Pons (tissue), 1 donor: ENCODE measurements at places on chromosomes 7 and 10.

GRCh38 chr7:11952972-11953371 is 121.0 kb upstream of the THSD7A start:
- no peak for DNase-seq

DNA sequence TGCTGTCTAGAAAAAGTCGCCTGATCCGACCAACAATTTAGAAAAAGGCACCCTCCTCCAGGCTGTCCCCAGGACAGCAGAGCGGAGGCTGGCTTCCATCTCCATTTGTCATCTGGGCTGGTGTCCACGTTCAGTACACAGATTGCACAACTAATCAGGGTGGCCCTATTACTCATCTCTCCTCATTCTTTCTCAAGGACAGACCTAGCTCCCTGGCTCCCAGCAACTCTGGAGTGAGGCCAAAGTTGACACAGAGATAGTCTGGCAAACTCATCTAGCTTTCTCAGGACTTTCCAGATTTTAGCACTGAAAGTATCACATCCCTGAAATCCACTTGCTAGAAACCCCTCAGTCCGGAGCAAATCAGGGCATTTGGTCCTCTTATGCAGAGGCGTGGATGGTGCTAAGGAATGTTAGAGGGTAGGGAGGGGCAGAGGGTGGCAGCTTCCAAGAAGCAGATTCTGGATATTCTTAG is 75.1 kb downstream of the DNAH11 start:
- DNase-seq: no peak

- DNase-seq: no peak
Observed at GRCh38 chr10:109953766-109954165, 30.5 kb upstream of the XPNPEP1 start.

DNA sequence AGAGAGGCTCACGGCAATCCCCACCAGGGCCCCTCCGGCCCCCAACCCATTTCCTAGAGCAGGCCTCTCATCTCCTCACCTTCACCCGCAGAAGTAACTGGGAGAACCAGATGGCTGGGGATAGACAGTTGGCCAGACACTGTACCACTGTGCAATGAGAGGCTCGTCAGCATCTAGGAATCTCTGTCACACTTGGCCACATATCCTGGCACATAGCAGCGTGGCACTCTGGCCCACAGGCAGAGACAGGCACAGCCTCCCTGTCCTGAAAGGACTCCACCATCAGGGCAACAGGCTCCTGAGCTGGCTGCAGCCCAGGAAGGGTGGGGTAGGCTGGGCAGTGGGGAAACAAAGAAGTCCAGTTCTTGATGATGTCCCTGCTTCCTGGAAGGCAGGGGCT is 45.8 kb downstream of the C10orf143 start:
- no peak for DNase-seq

- peak; percentile 72 for DNase-seq
Observed at GRCh38 chr10:71319042-71319799, at the start of gene SLC29A3. SLC29A3 (plus strand) TSS chr10:71319259; CDS start chr10:71319310, 51 bp downstream.

DNA sequence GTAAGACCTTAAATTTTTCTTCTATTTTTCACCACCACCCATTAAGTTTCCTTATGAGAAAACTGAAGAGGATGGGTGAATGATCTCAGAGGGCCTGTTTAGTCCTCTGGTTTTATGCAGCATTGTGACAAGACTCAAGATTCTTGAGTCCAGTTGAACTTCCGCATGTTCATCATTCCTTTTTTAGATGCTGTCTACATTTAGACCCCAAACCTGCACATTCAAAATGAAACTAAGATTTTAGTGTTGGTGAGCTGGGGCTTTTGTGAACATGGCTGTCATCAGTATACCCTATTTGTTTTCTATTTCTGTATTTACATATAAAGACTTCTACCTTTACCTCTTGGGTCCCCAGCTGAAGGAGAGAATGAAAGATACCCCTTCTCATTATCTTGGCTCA is 31.1 kb downstream of the NET1 start:
- DNase-seq: no peak

- DNase-seq: peak; percentile 8
Observed at GRCh38 chr10:131242007-131242406, 69.5 kb downstream of the TCERG1L start.

DNA sequence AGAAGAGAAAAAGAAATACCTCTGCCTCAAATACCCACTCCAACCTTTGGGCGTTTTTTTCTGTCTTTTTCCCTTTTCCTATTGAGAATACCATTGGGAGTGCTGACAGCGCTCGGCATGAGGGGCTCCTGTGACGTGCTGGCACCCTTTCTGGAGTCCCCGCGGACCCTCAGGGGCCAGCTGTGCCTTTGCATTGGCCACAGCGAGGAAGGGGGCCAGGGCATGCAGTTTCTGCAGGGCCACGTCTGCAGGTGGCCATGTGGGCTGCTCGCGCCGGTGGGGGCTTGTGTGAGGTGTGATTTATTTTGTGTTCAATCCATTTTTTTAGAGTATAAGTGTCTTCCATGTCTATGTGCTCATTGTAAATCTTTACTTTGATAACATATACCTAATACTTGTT is 57.4 kb downstream of the INPP5A start:
- no peak for DNase-seq

GRCh38 chr7:151601521-151602305 is 82.0 kb upstream of the RHEB start:
- DNase-seq: no peak

DNA sequence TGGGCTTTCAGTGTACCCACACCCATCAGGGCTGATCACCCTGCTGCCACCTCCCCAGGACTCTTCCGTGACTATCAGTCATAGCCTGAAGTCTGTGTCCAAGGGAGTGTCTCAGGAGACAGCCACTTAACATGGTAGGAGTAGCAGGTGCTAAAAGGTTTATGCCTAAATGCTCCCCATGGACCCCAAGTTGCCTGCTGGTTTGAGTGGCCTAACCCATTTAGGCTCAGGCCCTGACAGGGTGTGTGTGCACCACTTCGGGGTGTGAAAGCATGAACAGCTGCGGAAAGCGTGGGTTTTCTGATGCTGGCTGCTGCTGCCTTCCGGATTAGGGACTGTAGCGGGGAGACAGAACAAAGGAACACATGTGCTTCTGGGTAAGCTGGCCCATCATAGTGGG is 93.2 kb upstream of the SAMD8 start:
- no peak for DNase-seq

DNA sequence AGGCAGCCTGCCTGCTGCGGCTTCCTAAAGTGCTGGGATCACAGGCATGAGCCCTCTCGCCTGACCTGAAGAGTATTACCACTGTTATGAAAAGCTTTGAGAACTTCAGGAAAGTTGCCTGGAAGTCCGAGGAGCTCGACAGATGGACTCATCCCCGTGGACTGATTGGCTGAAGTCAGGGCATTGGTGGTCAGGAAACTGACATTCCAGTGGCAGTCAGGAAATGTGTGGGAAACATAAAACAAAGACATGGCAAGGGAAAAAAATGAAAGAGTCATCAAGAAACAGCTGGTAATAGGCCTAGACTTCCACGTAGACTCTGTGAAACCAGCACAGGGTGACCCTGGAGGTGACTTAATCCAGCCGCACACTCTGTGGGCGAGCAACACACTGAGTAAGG is 123.3 kb downstream of the CDH23 start:
- DNase-seq: no peak

GRCh38 chr7:95725205-95725604 is 47.1 kb upstream of the DYNC1I1 start:
- peak; percentile 35 for DNase-seq

DNA sequence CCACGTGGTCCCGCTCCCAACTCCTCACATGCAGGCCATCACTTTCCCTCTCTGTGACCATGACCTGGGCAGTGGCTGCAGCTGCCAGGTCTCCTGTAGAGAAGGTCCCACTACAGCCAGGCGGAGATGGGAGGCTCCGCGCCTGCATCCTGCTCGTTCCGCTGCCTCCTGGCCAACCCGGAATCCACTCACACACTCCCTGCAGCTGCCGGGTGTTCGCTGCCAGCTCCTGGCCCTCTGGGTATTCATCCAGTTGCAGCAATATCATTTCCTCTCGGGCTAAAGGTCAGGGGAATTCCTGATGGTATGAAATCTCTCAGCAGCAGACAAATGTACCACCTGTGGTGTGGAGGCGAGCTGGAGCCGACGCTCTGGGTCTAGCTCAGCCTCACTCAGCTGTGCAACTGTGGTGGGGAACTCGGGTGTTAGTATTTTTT is 65.7 kb downstream of the TLL2 start:
- no peak for DNase-seq

GRCh38 chr10:118723466-118723865 is 31.3 kb downstream of the CACUL1 start:
- DNase-seq: no peak

DNA sequence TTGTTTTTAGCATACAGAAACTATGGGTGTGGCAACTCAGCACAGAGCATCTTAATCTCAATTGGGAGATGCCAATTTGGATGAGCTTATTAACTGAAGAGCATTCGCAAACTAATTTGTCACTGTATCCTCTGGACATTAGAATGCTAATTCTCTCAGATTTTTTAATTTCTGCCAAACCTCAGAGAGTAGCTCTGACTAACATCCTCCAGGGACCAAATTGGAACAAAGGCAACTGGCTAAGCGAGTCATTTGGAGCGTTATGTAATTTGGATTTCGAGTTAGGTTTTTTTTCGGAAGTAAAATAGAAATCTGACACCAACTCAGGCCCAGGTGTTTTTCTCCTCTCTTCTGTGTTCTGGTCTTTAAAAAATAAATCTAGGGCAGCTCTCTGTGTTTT is 201.9 kb downstream of the BMPER start:
- DNase-seq: no peak

GRCh38 chr7:42236266-42236975 is 588 bp downstream of the GLI3 start:
- DNase-seq: no peak

DNA sequence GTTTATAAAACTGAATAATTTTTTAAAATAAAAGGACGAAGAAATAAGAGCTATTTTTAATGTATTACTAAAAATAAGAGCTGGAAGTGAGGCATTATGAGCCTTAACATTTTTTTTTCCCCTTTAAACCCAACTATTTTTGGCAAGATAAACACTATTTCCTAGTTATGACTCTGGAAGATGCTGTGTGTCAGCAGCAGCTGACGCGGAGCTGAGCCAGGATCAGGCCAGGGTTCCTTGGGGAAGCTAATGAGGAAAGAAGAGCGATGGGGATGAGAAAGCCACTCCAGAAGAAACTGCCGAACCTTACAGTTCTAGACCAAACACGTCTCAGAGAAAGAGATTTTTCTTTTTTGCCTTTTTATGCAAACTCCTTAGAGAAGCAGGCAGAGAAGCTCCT is 85.9 kb downstream of the USP6NL start:
- no peak for DNase-seq

DNA sequence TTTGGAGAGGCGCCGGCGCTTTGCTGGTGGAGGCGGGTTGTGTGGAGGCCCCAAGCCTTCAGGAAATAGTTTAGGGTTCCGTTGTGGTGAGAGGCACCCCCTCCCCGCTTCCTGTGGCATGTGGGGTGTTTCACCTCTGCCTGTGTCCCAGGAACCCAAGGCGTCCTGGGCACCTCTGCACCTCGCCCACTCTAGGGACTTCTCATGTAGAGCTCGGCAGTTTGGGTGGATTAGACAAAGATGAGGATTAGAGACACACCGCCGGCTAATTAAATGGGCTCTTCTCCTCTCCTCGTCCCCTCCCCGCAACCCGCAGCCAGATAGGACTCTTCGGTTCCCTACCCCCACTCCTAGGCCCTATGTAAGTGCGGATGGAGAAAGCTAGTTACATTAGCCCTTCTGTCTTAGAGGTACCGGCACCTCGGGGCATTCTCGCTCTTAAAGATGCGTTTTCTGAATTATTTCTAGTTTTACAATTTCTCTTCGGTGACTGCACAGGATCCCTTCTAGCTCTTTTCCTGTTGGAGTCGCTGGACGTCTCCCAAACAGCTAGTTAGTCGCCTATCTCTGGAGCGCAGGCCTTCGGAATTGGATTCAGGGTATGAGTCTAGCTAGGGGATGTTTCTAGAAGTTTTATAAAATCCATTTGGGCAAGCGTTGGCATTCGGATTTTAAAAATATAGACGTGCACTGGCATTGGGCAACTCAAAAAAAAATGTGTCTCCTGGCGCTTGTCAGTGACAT is 7.8 kb downstream of the PTF1A start:
- no peak for DNase-seq

GRCh38 chr7:111605246-111605645 is 43.0 kb upstream of the IMMP2L start:
- no peak for DNase-seq

DNA sequence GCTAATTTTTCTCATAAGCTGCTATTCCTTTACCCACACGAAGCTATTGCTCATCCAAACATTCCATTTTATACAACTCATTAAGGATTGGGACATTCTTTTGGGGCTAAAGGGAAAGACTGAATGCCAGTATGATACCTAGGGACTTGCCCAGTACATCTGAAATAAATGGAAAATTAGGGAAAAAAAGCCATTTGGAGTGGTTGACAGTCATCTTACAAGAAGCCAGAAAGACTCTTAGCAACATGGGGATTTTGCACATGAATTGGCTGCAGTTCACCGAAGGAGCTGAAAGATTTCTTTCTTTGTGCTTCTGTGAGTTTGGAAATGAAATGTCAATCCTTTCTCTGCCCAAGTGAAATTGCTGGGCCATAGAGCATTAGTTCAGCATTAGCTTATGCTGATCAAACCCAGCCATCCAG is 43.3 kb upstream of the MTURN start:
- DNase-seq: peak; percentile 19

DNA sequence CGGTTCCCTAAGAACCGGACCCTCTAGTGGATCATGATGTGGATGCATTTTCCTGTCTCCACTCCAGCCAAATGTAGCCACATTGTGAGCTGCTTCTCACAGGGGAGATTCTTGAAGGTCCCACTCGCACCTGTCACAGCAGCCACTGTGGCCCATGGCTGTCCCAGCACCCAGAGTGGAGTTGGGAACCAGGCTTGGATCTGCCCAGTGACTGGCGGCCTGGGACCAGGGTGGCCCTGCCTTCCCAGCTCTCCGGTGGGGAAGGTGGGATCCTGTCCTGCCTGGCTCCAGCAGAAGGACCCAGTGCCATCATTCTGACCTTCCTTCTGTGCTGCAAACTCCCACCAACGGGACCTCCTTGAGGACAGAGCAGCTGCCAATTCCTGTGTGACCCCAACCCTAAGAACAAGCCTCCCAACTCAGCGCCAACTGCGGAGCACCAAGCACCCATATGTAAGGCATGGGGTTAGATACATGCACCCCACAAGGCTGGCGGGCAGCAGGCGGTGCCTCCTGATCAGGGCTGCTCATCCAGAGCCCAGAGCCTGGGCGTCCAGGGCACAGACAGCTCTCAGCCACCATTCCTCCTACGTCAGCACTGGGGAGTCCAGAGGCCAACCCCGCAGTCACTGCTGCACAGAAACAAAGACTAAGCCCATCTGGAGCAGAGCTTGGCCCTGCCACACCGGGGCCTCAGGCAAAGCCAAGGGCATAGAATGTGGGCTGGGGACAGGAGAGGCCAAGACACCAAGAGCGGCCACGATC is 28.8 kb downstream of the EBF3 start:
- DNase-seq: no peak
